ENCODE measurements at places on chromosomes 11 and 22.

- no peak for DNase-seq
Observed at GRCh38 chr22:20324139-20324516, 4.3 kb upstream of the DGCR6L start.

- DNase-seq, result no peak
Observed at GRCh38 chr22:26259510-26259909, 90.2 kb downstream of the SEZ6L start.

GRCh38 chr11:35418282-35419183 lies 825 bp downstream of the SLC1A2 start:
- DNase-seq, result peak; percentile 59

DNA sequence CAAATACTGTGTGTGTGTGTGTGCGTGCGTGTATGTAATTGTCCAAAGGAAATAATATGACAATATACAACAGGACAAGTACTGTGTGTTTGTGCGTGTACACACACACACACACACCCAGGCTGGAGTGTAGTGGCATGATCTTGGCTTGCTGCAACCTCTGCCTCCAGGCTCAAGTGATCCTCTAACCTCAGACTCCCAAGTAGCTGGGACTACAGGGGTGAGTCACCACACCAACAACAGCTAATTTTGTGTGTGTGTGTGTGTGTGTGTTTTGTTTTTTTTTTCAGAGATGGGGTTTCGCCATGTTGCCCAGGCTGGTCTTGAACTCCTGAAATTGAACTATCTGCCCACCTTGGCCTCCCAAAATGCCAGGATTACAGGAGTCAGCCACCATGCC lies 61.5 kb downstream of the NUP98 start:
- DNase-seq, result no peak

DNA sequence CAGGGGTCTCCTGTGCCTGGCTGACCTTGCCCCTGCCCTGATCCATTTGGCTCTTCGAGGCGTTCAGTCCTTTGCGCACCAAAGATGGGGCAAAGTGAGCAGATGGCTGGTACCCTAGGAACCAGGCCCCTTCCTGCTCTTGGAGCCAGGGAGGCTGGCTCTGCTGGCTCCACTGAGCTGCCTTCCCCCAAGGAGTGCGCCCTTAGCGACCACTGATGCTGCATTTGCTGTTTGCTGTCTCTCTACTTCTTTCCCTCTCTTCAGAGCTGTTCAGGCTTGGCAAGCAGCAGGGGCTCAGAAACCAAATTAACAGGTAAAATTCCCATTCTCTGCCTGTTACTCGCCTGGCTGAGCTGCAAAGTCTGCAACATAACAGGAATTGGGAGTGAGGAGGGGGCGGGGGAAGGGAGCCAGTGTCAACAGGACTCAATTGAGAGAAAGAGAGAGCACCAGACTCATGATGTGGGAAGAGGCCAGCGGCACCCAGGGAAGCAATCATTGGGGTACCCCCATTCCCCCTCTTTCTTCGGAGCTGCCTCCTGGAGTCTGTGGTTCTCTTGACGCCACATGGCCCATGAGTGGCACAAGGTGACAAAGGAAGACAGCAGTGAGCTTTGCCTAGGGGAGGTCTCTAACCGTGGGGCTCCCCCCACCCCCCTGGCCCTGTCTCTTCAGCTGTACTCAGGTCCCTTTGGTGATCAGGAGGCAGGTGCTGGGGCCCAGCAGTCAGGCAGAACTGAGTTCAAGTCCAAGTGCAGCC lies 102.3 kb downstream of the TP53I11 start:
- DNase-seq, result no peak

DNA sequence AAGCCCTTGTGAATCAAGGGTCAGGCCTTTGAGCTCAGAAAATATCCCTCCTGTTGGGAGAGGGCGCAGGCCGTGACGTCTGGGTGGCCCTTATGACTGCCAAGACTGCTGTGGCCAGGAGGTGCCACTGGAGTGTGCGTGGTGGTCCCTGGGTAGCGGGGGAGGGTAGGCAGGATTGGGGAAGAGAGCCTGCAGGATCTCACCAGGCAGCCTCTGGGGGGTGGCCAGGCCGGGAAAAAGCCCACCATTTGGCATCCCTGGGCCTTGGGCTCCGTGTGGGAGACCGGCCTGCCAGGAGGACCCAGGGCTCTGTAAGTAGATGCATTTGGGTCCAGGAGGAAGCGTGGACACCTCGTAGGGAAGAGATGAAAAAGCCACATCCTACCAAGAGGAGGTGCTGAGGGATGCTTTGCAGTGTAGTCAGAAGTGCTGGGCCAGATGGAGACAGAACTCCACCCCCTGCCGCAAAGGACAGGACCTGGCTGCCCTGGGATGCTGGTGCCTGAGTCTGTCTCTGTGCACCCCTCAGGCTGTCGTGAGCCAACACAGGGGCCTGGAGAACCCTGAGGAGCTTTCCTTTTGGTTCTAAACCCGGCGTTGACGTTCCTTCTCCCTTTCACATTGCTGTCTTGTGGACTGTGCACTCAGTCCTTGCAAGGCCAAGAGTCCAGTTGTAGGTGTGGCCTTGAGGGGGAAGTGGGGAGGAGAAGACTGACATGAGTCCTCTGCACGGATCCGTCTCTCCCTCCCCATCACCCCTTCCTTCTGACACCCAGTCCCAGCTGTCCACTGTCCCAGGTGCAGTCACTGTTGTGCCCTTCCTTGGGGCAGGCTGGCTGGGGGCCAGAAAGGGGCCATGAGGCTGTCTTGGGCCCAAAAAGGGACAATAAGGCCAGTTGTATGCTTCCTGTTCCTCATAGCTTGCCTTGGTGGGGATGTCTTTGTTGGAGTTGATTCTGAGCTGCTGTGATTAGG lies 12.7 kb upstream of the MIEF1 start:
- DNase-seq, result no peak

- DNase-seq, result no peak
Observed at GRCh38 chr11:92206441-92206840, 18.2 kb upstream of the FAT3 start.

- no peak for DNase-seq
Observed at GRCh38 chr11:113690619-113691569, 15.2 kb downstream of the TMPRSS5 start.

- DNase-seq, result peak; percentile 12
Observed at GRCh38 chr11:10856689-10857458, 979 bp downstream of the ZBED5 start.

- no peak for DNase-seq
Observed at GRCh38 chr22:48357196-48357595, 1470.5 kb downstream of the BRD1 start.

- DNase-seq, result no peak
Observed at GRCh38 chr11:3747704-3748103, 49.6 kb downstream of the NUP98 start.

DNA sequence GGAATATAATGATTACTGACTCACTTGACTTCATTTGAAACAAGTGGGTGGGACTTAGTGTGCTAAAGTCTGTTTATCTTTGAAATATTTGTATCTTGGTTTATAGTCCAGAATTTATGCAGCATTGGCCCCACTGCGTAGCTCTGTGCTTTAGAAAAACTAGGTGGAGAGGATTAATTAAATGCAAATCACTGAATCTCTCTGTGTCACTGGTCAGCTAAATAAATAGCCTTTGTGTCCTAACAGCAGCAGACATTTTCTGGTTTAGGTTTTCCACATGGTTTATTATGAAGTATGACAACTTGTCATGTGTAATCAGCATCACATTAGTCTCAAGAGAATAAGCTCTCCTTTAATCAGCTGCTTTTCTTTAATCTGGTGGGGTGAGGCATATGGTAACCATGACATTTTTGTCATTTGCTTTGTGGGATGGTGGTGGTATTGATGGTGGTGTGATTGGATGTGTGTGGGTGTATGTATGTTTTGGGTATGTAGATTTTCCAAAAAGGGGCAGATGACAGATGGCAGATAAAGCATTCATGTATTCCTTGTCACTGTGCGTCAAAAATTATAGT lies 33.9 kb downstream of the BCL2L13 start:
- DNase-seq, result no peak

GRCh38 chr11:3674189-3674588 lies 3.0 kb upstream of the CHRNA10 start:
- DNase-seq, result no peak

DNA sequence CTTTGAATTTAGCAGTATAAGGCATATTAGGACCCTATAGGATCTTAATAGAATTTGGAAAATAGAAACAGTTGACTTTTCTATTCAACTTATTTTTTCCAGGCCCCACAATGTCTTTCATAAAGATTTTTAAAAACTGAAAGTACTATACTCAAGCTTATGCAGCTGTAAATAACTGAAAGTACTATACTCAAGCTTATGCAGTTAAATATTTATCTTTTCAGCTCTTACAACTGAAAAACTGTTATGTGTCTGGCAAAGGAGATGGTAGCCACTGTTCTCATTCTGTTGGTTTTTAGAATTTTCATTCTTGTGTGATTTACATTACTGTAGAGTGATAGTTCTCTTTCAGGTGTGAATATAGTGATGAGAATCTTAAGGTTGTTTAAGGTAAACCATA lies 16.5 kb downstream of the HIPK3 start:
- no peak for DNase-seq

- DNase-seq, result no peak
Observed at GRCh38 chr22:42401535-42402334, 30.5 kb downstream of the NFAM1 start.

GRCh38 chr11:8006349-8006977 lies 19.3 kb downstream of the EIF3F start:
- peak; percentile 29 for DNase-seq

GRCh38 chr22:11307998-11308397 lies 4220.0 kb upstream of the OR11H1 start:
- no peak for DNase-seq

DNA sequence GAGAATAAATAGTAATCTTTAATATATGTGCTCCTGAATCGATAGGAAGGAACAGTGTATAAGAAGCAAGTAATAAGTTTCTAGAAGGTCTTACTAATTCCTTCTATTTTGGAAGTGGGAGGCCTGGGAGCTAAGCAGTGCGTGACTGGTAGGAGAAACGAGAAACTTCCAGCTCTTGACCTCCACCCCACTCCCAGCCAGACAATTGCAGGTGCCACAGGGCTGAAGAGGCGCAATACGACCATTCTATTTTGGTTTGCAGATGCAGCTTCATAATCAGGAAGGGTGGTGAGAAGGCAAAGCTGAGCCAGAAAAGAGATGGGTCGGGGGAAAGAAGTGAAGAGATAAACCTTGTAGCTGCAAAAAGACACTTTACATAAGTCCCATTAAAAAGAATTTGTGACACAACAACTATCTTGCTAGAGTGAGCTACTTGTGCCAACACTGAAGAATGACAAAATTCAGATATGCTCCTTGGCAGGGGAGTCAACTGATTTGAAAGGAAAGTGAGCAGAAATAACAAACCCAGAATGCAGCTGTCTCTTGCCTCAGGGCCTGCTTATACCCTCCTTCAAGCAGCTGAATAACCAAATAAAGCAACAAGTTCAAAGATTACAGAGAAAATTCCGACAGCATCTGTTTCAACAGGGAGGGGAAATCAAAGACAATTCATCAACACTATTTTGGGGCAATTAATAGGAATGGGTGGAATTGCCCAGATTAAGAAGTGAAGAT lies 35.1 kb downstream of the GRIA4 start:
- no peak for DNase-seq

GRCh38 chr11:14140991-14141390 lies 178.5 kb downstream of the SPON1 start:
- DNase-seq, result no peak

GRCh38 chr11:62383822-62384221 lies 35.0 kb upstream of the SCGB1A1 start:
- no peak for DNase-seq

DNA sequence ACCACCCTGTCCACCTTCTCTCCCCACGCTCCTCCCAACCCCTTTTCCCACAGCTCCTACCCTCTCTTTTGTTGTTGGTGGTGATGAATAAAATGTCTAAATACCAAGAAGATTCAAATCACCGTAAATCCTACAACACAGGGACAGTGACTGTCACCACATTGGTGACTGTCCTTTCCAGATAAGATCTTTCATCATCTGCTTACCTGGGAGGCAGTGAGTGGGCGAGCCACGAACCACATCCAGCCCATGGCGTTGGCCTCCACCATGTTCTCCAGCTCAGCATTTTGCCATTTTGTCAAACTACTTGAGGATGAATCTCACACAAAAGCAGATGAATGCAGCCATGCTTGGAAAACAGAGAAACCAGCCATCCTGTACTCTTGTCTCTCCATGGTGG lies 6.7 kb upstream of the CYTH4 start:
- DNase-seq, result no peak

GRCh38 chr22:33923660-33924246 lies 3.5 kb upstream of the LARGE1 start:
- DNase-seq, result no peak

GRCh38 chr22:32571761-32572160 lies 97.2 kb downstream of the FBXO7 start:
- no peak for DNase-seq

GRCh38 chr11:122105044-122105758 lies 10.8 kb downstream of the BLID start:
- no peak for DNase-seq

DNA sequence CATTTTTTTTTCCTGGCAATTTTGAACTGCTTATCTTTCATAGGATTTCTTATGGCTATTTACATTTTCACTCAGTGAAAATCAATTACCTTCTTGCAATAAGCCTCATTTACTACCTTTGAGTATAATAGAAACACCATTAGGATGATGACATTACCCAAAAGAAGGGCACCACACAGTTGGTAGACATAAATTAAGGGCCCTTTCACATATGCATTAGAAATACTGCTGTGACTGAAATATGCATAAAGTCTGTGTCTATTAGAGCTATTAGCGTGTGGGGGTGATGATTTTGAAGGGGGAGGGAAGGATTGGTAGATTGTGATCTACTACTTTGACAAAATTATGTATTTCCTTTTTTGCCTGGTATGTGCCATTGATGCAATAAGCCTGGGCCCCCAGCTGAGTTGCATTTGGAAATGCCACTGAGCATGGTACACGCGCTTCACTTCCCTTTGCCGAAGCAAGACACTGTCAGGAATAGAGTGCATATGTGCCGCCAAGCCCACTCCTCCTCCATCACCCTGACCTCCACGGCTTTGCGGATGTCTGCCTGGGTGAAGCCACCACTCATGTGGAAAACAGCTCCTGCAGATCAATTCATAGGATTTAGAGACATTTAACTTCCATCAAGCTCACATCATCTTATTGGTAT lies 339.3 kb downstream of the DCDC1 start:
- no peak for DNase-seq

- no peak for DNase-seq
Observed at GRCh38 chr11:62876712-62877111, 4.0 kb upstream of the SLC3A2 start.

DNA sequence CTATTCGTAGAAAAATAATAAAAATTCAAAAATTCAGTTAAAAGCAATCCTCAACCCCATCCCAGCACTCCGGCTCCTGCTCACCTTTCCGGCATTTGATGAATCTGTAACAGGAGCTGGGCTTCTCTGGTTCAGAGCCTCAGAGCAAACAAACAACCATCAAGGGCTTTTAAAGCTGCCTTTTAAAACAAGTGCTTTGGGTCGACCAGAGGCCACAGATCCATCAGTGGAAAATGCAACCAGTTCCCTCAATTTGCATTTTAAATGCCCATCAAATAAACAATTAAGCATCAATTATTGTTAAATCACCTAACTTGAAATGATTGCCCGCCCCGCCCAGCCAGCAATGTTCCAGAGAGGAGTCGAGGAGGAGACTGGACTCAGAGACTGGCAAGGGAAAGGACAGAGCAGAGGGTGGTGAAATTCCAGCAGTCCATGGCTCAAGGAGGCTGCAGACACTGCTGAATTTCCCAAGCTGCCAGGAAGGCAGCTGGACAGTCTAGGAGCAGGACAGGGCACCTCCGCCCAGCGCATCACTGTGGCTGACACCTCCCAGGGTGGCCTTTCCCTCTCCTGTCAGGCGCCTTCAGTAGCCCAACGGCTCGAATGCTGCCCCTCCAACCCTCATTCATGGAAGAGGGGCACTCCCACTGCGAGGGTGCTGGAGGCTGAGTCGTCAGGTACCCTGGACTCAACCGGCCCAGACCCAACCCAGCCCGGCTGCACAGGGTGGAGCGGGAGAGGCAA lies 7.5 kb downstream of the FXYD6 start:
- peak; percentile 35 for DNase-seq

Measured in NCI-H748 treated with DMSO at 0.1 percent for 48 hours (cell line).